ENCODE measurements at places on chromosomes 12 and 14.

GRCh38 chr12:41636653-41637052, 448.5 kb downstream of the PDZRN4 start:
- DNase-seq: no peak

DNA sequence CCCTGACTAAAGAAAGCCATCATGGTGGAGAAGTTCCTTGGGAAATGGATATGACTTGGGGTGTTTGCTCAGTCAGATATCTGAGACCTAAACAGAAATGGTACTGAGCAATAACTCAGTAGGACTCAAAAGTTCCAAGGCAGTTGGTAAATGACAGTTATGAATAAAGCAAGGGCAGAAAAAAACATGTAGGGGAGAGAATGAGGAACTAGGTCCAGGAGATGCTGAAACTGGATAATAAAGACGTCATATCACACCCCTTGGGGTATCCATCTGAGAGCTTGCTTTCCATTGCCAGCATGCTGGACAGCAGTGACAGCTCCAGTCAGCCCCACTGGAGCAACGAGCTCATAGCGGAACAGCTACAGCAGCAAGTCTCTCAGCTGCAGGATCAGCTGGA, 37.5 kb downstream of the RPGRIP1 start:
- no peak for DNase-seq

DNA sequence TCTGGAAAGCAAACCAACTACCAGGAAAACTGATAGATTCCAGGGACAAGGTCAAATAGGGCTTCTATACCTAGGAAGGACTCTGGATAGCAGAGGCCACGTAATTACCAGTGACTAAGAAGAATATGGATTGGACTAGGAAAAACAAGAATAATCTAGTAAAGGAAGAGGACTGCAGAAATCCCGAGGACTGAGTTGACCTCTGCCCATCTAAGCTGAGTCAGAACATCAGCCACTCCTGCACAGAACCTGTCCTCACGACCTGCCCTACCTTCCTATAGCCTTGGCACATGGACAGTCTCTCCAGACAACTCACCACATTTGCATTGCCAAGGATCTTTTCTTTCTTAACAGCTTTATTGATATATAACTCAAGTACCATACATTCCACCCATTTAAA, 2.3 kb downstream of the OR6J1 start:
- no peak for DNase-seq

DNA sequence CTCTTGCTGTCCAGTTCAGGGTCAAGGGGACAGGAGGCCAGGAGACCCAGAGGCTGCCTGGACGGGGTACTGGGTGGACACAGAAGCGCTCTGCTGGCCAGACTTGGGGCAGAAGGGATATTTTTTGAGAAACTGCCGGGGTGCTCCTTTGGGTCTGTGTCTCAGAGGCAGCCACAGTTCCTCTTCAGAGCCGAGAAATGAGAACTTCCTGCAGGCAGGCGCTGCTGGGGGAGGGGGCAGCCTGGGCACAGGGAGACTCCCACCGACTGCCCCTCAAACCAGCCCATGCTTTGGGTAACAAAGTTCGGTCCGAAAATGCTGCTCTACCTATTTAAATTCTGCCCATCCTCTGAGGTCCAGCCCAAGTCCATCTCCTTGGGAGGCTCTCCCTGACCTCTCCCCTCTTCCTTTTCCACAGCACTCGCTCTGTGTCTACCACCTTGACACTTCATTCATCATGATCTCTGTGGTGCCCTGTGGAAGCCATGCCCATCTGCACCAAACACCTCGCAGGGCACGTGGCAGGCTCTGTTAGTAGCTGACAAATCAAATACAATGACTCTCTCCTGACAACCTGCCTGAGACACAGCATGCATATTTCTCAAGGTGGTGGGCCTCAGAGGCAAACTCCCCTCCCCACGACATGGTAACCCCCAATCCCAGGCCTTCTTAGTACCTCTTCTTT, 16.4 kb downstream of the HDAC7 start:
- no peak for DNase-seq

DNA sequence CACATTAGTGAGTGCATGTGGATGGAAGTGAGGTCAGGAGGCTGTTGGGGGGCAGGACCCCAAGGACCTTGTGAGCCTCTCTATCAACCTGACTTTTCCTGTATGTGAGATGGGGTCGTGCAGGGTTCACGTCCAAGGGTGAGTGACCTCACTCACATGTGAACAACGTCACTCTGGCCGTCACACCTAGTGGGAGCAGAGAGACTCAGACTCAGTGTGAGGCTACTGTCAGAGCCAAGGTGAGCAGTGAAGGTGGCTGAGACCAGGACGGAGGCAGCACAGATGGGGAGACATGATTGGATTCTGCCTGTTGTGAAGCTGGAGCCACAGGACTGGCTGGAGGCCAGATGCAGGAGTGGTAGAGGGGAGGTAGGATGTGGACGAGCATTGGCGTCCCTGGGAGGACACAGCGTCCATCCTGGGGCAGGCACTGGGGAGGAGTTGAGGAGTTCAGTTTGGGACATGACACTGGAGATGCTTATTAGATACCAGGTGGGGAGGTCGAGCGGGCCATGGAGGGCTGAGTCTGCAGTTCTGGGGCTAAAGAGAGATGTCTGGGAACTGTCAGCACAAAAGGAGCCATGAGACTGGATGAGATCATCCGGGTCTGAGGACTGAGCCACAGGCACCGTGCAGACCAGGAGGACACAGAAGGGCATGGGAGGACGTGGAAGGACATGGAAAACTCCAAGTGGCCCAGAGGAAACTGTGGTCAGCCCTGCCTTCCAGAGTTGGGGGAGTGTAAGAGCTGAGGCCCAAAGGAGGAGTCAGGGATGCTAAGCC, 92.8 kb downstream of the LGMN start:
- no peak for DNase-seq

GRCh38 chr14:87131879-87132278, 861.1 kb downstream of the GALC start:
- DNase-seq: peak; percentile 42

DNA sequence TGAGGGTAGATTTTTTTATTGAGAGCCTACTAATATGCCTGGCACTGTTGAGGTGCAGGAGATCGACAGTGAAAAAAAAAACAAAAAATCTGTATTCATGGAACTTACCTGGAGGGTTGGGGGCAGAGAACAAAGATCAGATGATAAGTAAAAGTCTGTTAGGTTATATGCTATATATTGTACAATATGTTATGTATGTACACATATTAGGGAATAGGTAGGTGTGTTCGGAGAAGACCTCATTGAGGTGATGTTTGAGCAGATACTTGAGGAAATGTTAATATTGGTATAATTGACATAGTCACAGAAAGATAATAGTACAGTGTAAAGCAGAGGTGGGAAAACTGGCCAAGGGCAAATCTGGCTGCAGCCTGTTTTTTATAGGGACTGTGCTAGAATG, 5.6 kb downstream of the ARF6 start:
- no peak for DNase-seq

GRCh38 chr14:45038865-45039264, 45.1 kb upstream of the PRPF39 start:
- DNase-seq: no peak

- DNase-seq: no peak
Observed at GRCh38 chr12:132543298-132544079, 53.5 kb downstream of the FBRSL1 start.

DNA sequence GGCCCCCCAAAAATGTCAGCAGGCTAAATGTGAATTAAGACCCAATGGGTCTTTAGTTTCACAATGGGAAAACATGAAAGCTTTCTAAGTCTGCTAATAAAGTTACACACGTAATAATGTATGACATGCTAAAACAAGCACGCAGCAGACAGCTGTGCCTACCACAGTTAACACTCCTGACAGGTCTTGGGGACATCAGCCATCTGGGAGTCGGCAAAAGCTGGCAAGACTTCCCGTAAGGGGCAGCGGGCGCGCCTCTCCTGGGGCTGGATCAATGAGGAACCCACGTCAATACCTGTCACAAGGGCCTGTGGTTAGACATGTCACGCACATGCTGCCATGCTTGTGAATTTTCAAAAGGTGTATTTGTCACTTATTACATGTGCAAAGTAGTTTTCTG, 45.0 kb downstream of the ACTN1 start:
- DNase-seq: no peak

DNA sequence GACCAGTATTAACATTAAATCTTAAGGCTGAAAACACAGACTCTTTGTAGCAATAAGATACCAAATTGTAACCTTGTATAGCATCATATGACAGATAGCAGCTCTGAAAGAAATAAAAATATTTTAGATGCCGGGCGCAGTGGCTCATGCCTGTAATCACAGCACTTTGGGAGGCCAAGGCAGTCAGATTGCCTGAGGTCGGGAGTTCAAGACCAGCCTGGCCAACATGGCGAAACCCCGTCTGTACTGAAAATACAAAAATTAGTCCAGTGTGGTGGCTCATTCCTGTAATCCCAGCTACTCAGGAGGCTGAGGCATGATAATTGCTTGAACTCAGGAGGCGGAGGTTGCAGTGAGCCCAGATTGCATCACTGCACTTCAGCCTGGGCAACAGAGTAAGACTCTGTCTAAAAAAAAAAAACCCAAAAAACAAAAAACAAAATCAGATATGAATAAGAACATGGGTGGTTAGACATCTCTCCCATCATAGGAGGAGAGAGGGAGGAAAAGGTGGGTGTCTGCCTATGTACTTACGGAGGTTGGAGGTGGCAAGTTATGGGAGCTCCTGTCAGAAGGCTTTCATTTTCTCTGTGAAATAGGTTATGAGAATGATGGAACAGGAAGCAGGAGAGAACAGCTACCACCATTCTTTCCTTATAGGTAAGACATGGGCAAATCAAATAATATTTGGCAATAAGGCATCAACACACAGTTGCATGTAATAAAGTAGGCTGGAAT, 7.6 kb upstream of the HEBP1 start:
- DNase-seq: no peak

DNA sequence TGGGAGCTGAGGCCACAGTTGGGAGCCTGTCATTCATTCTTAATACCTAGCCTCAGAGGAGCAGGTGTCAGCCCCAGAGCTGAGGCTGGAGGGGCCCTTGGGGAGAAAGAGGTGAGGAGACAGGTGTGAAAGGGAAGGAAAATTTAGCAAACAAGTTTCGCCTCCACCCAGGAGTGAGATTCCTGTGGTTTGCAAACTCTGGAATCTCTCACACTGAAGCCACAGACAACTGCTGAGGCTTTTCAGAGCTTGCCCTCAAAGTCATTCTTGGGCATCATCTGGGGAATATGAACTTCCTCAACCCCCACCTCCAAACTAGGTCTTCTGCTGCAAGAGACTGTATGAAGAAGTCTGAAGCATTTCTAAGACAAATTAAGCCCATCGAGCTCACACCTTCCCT, 589.5 kb upstream of the TBX3 start:
- DNase-seq: no peak

DNA sequence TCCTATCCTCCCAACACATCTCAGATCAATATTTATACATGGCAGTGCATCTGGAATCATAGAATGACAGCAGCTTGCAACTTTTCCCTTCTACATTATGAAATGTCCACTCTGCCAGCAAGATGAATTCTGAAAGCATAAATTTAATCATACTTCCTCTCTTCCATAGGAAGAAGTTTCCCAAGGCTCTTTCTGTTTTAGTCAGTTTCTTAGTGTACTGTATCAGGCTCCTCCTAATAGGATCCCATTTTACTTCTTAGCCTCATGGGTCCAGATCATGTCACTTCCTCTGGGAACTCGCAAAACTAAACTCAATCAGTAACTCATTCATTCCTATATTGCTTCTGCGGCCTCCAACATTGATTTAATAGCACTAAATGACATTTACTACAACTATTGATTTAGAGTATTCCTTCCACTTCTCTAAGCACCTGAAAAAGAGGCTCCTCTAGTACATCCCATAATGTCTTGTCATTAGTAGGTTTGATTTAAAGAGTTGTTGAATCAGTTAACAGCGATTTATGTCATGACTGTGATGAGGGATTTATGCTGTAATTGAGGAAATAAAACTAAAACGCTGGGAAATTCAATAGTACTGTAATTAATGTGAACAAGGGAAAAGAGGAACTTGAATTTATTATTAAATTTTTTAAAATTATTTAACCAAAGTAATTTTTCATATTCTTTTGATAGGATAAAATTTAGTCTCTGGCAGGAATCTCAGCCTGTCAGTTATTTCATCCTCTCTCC, 4.0 kb downstream of the CLEC1A start:
- no peak for DNase-seq

DNA sequence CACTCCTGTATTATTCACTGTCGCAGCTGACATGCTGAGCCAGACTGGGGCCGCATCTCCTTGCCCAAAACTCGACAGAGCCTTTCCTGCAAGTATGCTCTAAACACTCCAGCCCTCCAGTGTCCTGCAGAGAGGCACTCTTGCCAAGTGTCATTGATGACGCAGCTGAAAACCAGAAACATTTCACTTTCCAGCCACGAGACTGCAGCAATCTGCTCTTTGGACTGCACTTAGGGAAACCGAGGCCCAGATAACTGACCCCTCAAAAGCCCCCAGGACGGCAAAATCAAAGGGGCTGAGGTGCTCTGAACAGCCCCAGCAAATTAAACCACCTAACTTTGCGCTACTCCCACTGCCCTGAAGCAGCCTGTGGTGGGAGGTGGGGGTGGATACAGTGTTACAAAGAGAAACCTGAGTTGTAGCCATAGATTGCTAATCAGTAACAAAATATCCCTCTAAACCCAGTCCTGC, 2.6 kb downstream of the CCDC85C start:
- peak; percentile 56 for DNase-seq

- DNase-seq: no peak
Observed at GRCh38 chr14:96126783-96127271, 77.8 kb upstream of the BDKRB2 start.

DNA sequence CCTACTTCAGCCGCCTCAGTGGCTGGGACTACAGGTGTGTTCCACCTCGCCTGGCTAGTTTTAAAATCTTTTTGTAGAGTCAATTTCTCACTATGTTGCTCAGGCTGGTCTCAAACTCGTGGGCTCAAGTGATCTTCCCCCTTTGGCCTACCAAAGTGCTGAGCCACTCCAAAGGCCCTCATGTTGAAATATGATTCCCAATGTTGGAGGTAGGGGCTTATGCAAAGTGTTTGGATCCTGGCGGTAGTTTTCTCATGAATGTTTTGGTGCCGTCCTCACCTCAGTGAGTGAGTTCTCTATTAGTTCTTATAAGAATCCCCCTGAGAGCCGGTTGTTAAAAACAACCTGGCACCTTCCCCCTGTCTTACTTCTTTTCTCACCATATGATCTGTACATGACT, 784.6 kb downstream of the TMTC2 start:
- DNase-seq: no peak

- no peak for DNase-seq
Observed at GRCh38 chr14:78446807-78447206, 276.6 kb downstream of the NRXN3 start.

DNA sequence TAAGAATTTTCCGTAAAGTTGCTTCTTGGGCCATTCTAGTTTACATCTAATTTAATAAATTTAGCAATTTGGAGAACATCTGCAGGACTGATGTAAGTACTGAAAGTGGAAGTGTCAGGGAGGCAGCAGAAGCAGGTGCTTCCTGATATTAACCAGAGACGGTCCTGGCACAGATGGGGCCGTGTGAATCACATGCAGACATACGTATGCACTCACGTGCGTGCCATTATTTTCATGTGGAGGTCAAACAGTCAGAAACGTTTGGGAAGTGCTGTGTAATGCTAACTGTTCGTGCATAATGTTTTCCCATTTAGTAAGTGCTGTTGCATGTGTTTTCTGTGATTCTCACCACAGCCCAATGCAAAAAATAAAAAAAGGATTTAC, 87.8 kb upstream of the DYNC1H1 start:
- DNase-seq: peak; percentile 55

- no peak for DNase-seq
Observed at GRCh38 chr14:103099733-103100280, 5.3 kb downstream of the EXOC3L4 start.

- DNase-seq: no peak
Observed at GRCh38 chr12:42474391-42474790, 115.2 kb downstream of the PRICKLE1 start.

- no peak for DNase-seq
Observed at GRCh38 chr14:55789406-55789805, 209.4 kb downstream of the KTN1 start.

All from Ammon's horn (tissue), 1 donor.